ENCODE measurements at places on chromosomes 1 and 21. TPM values are rescaled to one million over a fixed set of nuclear protein-coding genes. Genes with fewer than 3 reads are reported as not detected.

EDN2 gene
- not detected for total RNA-seq

SPATA17 gene
- 0.37 TPM for total RNA-seq

CEP350 gene
- 20.5 TPM for total RNA-seq

CDA gene
- not detected for total RNA-seq

CCDC185 gene
- total RNA-seq = not detected

BEND5 gene
- total RNA-seq = 1.1 TPM

ERI3 gene
- 52.1 TPM for total RNA-seq

CD247 gene
- not detected for total RNA-seq

LSM10 gene
- 40.0 TPM for total RNA-seq

SEMA6C gene
- 2.8 TPM for total RNA-seq
